IPS DF 6.9 (cell line): ENCODE measurements at places on chromosomes 7 and 10.

DNA sequence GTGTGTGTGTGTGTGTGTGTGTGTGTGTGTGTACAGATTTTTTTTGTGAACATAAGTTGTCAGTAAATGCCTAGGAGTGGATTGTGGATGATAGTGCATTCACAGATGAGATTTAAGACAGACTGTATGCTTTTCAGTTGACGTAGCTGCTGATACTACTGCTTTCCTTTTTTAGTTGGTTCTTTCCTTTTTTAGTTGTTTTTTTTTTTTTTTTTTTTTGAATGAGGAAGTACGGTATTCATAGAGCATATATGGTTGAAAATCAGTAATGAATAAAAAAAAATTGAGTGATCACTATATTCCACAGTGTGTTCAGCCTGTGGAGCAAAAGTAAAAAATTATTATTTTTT is 80.5 kb downstream of the RBM33 start:
- no peaks in the 10 kb centered on the region for H3K4me1 ChIP-seq
- no peaks in the 10 kb centered on the region for H3K27me3 ChIP-seq
- DNase-seq = no peak
- H3K27ac ChIP-seq = no peak overlapping the region
- no peak overlapping the region for H3K4me3 ChIP-seq

GRCh38 chr7:101519324-101520023 is 109.6 kb downstream of the MYL10 start:
- no peaks in the 10 kb centered on the region for H3K27me3 ChIP-seq
- H3K4me3 ChIP-seq = no peak overlapping the region
- no peak overlapping the region for H3K27ac ChIP-seq

GRCh38 chr10:78623578-78624215 is 445.1 kb upstream of the ZMIZ1 start:
- DNase-seq = no peak
- no peak overlapping the region for H3K27ac ChIP-seq
- H3K4me3 ChIP-seq = no peak overlapping the region
- no peaks in the 10 kb centered on the region for H3K27me3 ChIP-seq
- no peaks in the 10 kb centered on the region for H3K4me1 ChIP-seq

DNA sequence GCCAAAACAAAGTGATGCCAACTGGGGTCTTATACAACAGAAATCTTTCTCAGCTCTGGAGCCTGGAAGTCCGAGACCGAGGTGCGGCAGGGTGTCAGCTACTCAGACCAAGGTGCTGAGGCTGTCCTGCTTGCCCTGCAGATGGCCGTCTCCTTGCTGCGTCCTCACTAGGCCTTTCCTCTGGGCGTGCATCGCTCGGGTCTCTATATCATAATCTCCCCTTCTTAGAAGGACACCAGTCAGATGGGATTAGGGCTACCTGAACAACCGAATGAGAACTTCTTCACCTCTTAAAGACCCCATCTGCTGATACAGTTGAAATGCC is 244.7 kb downstream of the EBF3 start:
- H3K4me1 ChIP-seq = no peaks in the 10 kb centered on the region
- no peak overlapping the region for H3K27ac ChIP-seq
- no peaks in the 10 kb centered on the region for H3K36me3 ChIP-seq
- no peak for DNase-seq
- no peak overlapping the region for H3K4me3 ChIP-seq

GRCh38 chr7:378041-378420 is 88.1 kb downstream of the FOXL3 start:
- no peaks in the 10 kb centered on the region for H3K27me3 ChIP-seq
- no peak overlapping the region for H3K4me3 ChIP-seq
- H3K36me3 ChIP-seq = no peaks in the 10 kb centered on the region
- no peak overlapping the region for H3K27ac ChIP-seq
- no peak for DNase-seq

- no peak overlapping the region for H3K27ac ChIP-seq
- H3K36me3 ChIP-seq = no peaks in the 10 kb centered on the region
- no peak for DNase-seq
- peaks cover 1% of the 10 kb centered on the region; the same call in 1 of the 2 replicates for H3K4me1 ChIP-seq
Measured at GRCh38 chr10:100325158-100325557, 4.9 kb downstream of the PKD2L1 start.

DNA sequence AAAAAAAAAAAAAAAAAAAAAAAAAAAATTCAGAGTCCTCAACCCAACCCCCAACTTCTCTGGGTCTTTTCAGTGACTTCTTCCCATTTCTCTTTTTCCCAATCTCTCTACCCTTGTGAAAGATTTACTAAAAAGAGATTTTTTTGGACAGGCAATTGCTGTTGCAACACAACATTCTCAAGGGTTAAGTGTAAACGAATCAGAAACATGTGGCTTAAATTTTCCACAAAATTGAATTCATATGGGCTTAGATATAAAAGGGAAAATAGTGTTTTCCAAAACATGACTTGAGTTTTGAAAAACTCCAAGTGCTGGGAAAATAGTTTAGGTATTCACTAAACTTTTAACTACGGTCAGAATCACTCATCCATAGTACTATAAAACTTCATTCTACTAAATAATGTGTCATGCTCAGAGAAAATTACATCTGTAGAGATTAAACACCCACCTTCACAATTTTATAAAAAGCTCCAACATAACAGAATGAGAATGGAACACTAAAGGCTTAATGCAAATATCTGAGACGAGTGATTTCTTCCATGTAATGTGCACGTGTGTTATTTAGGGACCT is 643.1 kb downstream of the PARD3 start:
- H3K27me3 ChIP-seq = no peaks in the 10 kb centered on the region
- no peak overlapping the region for H3K27ac ChIP-seq
- DNase-seq = no peak

DNA sequence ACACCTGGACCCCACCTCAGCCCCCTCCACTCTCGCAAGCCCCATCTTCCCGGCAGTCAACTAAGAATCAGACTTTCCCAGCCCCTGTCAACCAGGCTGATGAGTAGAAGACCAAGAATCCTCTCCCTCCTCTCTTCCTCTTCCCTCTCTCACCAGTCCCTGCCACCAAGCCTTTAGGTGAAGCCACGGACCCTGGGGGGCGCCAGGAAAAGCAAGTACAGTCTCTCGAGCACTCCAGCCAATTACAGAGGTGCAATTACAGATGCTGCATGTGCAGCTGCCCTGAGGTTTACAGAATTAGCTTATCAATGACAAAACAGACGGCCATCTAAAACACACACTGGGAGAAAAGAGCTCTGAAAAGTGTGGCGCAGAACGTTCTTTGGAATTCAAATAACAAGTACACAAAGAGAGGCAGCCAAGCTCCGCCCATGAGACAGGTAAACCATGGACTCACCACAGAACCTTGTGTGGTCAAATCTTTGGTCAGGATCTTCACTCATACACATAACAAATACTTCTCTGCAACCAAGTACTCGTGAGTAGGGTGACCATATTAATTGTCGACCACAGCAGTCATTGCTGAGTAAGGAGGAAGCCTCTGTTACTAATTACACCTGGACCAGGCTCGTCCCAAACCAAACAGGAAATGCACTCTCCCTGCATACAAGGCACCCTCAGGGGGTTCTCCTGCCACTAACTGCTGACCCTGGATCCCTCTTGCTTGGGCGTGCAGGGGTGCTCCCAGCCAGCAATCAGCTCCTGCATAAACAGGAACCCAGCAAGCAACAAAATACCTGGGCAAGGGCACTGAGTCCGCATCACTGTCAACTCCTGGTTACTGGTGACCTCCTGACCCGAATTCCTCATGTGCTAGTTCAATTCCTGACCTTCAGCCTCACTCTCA is 189.2 kb downstream of the FAM107B start:
- peaks cover 1% of the 10 kb centered on the region; the same call in 1 of the 2 replicates for H3K4me1 ChIP-seq
- no peak overlapping the region for H3K4me3 ChIP-seq
- no peak for DNase-seq
- no peaks in the 10 kb centered on the region for H3K27me3 ChIP-seq
- H3K27ac ChIP-seq = no peak overlapping the region
- no peaks in the 10 kb centered on the region for H3K36me3 ChIP-seq

GRCh38 chr10:36269222-36269621 is 627.1 kb upstream of the FZD8 start:
- DNase-seq = no peak
- no peaks in the 10 kb centered on the region for H3K27me3 ChIP-seq
- H3K4me1 ChIP-seq = no peaks in the 10 kb centered on the region

DNA sequence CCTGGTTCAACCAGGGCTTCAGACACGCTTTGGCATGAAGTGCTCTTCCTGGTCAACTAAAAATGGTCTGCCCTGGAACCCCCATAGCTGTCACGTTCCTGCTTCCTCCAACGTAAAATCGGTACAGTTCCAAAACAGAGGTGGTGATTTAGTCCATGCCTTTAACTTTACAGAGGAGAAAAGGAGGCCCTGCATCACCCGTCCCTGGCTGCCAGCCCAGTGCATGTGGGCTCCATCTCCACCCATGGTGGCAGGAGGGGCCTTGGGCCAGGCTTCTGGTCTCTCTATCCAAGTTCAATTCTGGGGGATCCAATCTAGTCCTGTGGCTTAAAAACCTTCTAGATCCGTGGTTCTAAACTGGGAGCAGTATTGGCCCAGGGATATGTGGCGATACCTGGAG is 18.7 kb downstream of the ECHDC3 start:
- H3K36me3 ChIP-seq = peaks cover 6% of the 10 kb centered on the region; the same call in 1 of the 2 replicates
- no peaks in the 10 kb centered on the region for H3K27me3 ChIP-seq
- no peak for DNase-seq
- no peak overlapping the region for H3K27ac ChIP-seq
- H3K4me3 ChIP-seq = no peak overlapping the region
- no peaks in the 10 kb centered on the region; the same call in 1 of the 2 replicates for H3K4me1 ChIP-seq

- DNase-seq = no peak
- H3K27me3 ChIP-seq = no peaks in the 10 kb centered on the region
- no peak overlapping the region for H3K4me3 ChIP-seq
Measured at GRCh38 chr10:71263376-71263775, 51.0 kb downstream of the UNC5B start.

DNA sequence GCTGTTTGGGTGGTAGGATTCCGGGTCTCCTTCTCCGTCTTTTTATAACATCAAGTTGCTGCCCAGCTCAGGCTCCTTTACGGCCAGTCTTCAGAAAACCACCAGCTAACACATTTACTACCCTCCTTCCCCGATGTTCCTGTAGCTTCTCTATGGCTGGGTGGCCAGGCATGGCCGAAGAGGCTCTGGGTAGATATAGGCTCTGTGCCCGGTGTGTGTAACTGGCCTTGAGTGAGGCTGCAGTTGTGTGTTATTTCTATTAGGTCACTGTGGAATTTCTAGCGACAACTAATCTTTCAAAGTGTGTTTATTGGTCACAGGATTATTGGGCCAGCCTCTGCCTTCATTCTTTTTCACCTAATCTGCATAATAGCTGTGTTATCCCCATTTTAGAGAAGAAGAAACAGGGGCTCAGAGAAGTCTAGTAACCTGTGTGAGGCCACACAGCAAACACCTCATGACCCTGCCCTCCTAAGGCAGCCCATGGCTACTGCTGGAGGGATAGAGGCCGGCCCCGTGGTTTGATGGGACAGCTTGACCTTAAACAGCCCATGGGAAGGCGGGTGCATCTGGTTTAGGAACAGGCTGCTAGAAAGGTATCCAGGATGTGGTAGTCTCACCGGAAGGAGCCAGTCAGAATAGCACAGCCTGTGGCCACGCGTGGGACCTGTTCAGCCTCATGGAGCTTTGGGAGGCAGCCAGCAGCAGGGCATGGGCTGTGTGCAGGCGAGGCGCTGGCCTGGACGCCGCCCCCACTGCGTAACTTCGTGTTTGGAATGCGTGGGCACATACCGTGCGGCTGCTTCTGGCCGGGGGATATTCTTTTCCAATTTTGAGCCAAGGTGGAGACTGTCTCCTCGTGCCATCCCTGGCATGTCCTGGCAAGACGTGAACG is 29.7 kb downstream of the HTRA1 start:
- H3K4me1 ChIP-seq = no peaks in the 10 kb centered on the region
- H3K36me3 ChIP-seq = no peaks in the 10 kb centered on the region
- no peak for DNase-seq
- no peak overlapping the region for H3K4me3 ChIP-seq
- H3K27ac ChIP-seq = no peak overlapping the region
- H3K27me3 ChIP-seq = no peaks in the 10 kb centered on the region
